AG08395 (cell line): ENCODE measurements at places on chromosomes 1 and 21.

DNA sequence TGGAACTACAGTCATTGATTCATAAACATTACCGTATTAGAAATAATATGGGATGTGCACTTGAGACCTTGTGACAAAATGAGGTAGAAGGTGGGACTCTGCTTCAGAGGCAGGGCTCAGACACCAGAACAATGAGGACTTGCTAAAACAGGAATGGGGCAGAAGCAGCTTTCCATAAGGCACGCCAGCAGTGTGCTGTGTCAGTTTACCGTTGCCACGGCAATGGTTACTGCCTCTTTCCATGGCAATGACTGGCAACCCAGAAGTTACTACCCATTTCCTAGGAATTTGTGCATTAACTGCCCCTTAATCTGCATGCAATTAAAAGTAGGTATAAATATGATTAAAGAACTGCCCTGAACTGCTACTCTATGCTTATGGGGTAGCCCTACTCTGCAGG lies 169.0 kb downstream of the CHRM3 start:
- no peak for DNase-seq

DNA sequence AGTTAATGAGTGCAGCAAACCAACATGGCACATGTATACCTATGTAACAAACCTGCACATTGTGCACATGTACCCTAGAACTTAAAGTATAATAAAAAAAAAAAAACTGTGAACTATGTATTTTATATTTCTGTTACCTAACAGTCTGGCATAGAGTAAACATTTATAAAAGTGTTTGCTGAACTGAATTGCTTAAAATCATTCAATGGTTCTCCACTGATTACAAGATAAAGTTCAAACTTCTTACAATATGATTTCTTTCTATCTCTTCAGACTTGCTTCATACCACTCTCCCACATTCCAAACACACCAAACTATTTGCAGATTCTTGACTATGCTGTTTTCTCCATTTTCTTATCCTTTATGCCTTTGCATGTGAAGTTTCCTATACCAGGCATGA lies 89.9 kb downstream of the UROD start:
- no peak for DNase-seq

GRCh38 chr1:153642161-153642560 lies 8.3 kb downstream of the CHTOP start:
- DNase-seq = no peak

DNA sequence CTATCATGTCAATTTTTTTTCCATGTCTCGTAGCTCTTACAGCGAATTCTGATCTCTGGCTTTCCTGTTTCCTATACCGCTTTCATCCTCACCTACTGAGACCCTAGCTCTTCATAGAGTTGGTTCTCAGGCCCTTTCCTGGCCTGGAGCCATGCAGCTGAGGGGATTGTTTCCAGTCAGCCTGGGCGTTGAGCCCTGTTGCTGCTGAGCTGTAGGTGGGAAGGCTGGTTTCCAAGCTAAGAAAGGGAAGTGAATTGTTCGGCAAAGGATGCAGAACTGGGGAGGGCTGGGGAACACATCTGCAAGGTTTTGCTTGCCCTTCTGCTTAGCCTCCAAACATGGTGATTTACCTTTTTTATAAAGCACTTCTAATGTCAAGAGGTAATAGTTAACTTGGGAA lies 41.5 kb downstream of the SPATA46 start:
- no peak for DNase-seq

DNA sequence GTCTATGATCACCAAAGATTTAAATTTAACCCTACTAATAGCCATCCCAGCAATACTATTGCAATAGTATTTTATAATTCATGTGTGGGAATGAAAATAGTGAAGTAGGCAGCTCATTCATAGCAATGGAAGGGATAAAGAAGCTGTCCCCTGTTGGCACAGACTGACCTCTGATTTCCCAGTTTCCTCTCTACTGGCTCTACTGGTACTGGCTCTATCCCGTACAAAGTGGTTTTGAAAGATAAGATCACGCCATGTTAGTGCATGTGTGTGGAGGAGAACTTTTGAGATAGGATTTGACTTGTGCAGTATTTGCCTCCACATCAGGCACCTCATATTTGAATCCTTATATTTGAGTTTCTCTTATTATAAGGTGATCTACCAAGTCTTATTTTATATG lies 227.3 kb upstream of the ADGRL2 start:
- DNase-seq = no peak
